RCC 7860 (cell line): ENCODE measurements at places on chromosomes 2 and 18.

GRCh38 chr2:107062599-107063220 lies 176.7 kb upstream of the ST6GAL2 start:
- DNase-seq = no peak

GRCh38 chr2:216645636-216645950 lies 12.4 kb downstream of the IGFBP2 start:
- DNase-seq = no peak

GRCh38 chr2:233449921-233450863 lies 95.9 kb downstream of the DGKD start:
- DNase-seq = no peak

- DNase-seq = no peak
Observed at GRCh38 chr2:237749002-237749401, 49.6 kb upstream of the RBM44 start.

DNA sequence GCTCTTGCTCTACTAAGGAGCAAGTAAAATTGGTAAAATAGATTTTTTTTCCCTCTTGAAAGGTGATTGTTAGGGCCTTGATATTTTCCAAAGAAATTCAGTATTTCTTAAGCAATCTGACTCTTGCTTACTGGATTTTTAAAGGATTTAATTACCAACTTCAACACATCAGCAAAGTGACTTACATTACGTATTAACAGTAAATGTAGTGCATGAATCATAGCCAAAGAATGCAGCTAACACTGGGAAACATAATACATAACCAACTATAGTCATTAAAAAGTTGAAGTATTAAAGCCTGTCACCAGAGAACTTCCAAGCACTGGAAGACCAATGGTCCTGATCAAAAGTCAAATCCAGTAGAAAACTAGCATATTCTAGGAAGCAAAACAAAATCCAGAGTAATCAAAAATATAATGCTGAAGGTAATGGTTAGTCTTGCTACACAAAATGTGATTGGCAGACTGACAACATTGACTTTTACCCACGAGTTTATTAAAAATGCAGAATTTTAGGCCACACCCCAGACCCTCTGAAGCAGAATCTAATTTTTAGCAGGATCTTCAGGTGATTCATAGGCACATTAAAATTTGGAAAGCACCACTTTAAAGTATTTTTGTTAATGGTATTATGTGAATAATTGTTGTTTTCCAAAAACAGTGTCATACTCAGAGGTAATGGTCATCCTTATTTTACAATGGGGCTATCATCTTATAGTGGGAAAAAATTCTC lies 31.8 kb upstream of the CAVIN2 start:
- peak; percentile 90 for DNase-seq

GRCh38 chr2:154280543-154280942 lies 408.8 kb downstream of the GALNT13 start:
- DNase-seq = no peak

- DNase-seq = peak; percentile 95
Observed at GRCh38 chr2:20185176-20186022, 39.5 kb downstream of the SDC1 start.

- peak; percentile 39 for DNase-seq
Observed at GRCh38 chr2:23351388-23352141, 33.4 kb upstream of the KLHL29 start.

DNA sequence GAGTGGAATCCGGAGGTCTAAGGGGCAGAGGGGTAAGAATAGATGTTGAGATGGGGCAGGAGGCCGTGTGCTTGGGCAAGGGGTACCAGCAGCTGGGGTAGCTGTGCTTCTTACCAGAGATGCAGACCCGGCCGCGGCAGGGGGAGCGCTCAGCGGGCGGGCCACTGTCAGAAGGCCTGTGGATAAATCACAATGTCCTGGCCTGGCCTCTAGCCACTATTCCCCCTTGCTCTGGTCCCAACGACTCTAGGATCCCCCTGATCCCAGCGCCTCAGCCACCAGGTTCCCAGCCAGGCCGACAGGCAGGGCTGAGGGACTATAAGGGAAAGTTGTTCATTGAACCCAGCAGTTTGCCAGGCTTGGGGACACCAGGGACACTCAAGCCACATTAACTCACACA lies 9.0 kb downstream of the WDR54 start:
- DNase-seq = no peak

GRCh38 chr2:9003616-9004337 lies at the start of gene MBOAT2:
Gene MBOAT2 (minus strand): TSS chr2:9003684. CDS start chr2:9003614, 70 bp downstream.
- DNase-seq = peak; percentile 77

GRCh38 chr2:226443112-226443511 lies 356.5 kb downstream of the IRS1 start:
- no peak for DNase-seq

DNA sequence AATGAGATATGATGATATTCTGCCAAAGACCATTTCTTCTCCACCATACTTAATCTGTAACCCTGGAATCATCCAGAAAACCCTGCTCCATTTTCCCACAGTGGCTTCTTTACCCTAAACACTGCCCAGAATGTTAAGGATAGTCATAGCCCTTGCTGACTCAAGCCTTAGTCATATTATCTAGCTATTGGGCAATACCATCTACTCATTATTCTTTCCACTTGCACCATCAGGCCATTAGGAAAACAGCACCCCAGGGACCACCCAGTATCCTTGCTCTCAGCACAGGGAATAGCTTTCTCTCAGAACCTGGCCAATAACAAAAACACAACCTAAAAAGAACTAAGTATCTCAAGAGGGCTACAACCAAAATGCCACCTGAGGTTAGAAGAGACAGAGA lies 445.7 kb upstream of the SLC14A2 start:
- peak; percentile 69 for DNase-seq

GRCh38 chr18:23990474-23991410 lies 23.8 kb upstream of the TTC39C start:
- DNase-seq = no peak
